IMR-90 (cell line): ENCODE measurements at places on chromosomes 3 and 15. TPM values are rescaled to one million over a fixed set of nuclear protein-coding genes. Genes with fewer than 3 reads are reported as not detected.

The SIDT1 gene
- total RNA-seq = not detected in 2 replicates

The CIB2 gene
- 2.2 and 2.5 TPM in 2 replicates for total RNA-seq

DNA sequence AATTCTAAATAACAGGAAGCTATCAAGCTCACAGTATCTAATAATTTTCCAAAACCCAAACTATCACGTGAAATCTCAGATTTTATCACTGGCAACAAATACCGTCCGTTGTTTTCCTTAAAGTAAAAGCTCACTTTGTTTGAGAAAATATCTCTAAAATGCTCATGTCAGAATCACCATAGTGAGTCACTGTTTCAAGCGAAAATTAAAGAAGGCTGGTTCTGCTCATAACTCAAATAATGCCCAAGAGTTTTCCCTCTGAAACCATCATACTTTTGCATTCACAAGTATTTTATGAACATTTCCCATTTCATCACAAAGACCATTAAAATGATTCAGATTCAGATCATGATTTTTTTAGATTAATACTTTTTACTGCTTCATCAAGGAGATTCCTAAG, 50.6 kb downstream of the TBL1XR1 start:
- H3K4me3 ChIP-seq = no peak overlapping the region
- no peaks in the 10 kb centered on the region for H3K27me3 ChIP-seq
- H3K36me3 ChIP-seq = no peaks in the 10 kb centered on the region
- no peak overlapping the region for H3K27ac ChIP-seq
- peaks cover 16% of the 10 kb centered on the region for H3K4me1 ChIP-seq

The CLDN1 gene
- total RNA-seq = 4.7 and 7.2 TPM in 2 replicates

DNA sequence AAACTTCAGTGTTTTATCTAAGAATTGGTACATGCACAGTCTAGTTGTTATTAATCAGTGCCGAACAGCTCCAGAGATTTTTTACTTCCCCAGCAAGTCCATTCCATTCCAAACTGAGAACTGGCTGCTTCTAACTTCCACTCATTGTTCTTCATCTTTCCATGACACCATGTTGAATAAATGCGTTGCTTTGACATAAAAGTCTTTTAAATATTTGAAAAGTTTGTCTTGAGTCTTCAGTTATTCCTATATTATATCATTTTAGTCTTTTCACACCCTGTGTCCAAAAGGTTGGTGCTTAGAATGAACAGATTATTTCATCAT, 65.4 kb downstream of the CMSS1 start:
- no peak overlapping the region for H3K4me3 ChIP-seq
- no peak for DNase-seq
- H3K4me1 ChIP-seq = no peaks in the 10 kb centered on the region

GRCh38 chr3:29590461-29590860, 309.6 kb downstream of the RBMS3 start:
- no peaks in the 10 kb centered on the region for H3K27me3 ChIP-seq
- no peaks in the 10 kb centered on the region for H3K4me1 ChIP-seq
- no peak overlapping the region for H3K4me3 ChIP-seq
- H3K36me3 ChIP-seq = no peaks in the 10 kb centered on the region

- no peaks in the 10 kb centered on the region for H3K36me3 ChIP-seq
- peaks cover 7% of the 10 kb centered on the region for H3K27me3 ChIP-seq
- no peak for DNase-seq
- no peaks in the 10 kb centered on the region for H3K4me1 ChIP-seq
- no peak overlapping the region for H3K27ac ChIP-seq
Measured at GRCh38 chr3:187150599-187150998, 11.3 kb upstream of the RPL39L start.

GRCh38 chr3:42504334-42505127, 2.1 kb downstream of the VIPR1 start:
- no peak for DNase-seq
- H3K27me3 ChIP-seq = peaks cover 61% of the 10 kb centered on the region
- no peak overlapping the region for H3K4me3 ChIP-seq
- H3K4me1 ChIP-seq = no peaks in the 10 kb centered on the region

DNA sequence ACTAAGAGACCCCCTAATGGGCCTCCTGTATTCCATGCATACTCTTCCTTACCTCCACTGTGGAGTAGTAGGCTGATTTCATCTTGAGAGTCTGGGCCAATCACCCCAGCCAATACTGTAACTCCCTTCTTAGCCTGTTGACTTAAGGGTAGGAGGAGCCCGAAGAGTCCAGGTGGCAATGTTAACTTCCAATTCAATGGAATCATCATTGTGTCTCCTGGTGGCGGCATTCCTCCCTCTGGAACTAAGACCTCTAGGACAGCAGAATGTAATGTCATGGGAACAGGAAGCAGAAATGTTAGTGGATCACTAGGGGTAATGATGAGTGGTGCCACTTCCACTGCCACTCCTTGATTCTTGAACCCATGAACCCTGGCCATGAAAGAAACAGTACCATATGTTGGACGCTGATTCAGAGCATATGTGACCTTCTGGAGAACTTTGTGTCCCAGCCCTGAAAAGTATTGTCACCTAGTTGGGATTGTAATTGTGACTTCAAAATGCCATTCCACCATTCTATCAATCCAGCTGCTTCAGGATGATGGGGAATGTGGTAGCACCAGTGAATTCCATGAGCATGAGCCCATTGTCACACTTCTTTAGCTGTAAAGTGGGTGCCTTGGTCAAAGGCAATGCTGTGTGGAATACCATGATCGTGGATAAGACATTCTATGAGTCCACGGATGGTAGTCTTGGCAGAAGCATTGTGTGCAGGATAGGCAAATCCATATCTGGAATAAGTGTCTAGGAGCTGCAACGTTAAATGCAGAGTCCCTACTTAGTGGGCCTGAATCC, 24.9 kb downstream of the NAALADL2 start:
- no peak for DNase-seq
- no peak overlapping the region for H3K27ac ChIP-seq
- no peak overlapping the region for H3K4me3 ChIP-seq

- no peak overlapping the region for H3K4me3 ChIP-seq
- DNase-seq = peak; percentile 10
- no peaks in the 10 kb centered on the region for H3K27me3 ChIP-seq
- H3K27ac ChIP-seq = no peak overlapping the region
- peaks cover 17% of the 10 kb centered on the region for H3K36me3 ChIP-seq
Measured at GRCh38 chr3:75737831-75738493, 47.4 kb downstream of the ZNF717 start.

DNA sequence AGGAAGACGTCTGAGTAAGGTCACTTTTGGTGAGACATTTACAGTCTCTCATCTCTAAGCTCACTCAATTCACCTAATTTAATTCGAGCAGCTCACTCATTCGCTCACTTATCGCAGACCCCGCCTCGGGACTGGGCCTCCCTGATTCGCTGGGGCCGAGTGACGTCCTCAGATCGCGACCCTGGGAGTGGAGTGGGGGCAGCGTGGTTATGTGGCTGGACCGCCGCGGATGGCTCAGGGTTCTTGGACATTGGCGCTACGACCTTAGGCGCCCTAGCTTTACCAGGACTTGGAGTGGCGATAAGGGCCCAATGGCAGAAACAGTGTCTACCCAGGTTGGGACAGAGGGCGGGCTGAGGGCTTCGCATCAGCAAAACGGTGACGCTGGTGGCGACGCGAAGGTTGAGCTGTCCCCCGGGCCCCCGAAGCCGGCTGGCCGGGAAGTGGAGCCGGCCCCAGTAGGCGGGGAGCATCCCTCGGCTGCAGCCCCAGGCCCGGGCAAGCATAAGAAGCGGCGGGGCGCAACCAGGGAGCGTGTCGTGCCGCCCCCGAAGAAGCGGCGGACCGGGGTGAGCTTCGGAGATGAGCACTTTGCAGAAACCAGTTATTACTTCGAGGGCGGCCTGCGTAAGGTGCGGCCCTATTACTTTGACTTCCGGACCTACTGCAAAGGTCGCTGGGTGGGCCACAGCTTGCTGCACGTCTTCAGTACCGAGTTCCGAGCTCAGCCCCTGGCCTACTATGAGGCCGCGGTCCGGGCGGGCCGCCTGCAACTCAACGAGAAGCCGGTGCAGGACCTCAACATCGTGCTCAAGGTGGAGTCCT, at the start of gene RPUSD2:
Gene RPUSD2 (plus strand): TSS at position 171 of the 825 bp plus-strand sequence. CDS start 39 bp downstream, at position 210.
- H3K27ac ChIP-seq = peak within 1 kb of the TSS; percentile 78
- no peaks in the 10 kb centered on the region; the same call in 1 of the 2 replicates for H3K4me1 ChIP-seq
- no peaks in the 10 kb centered on the region for H3K27me3 ChIP-seq
- peaks cover 16% of the 10 kb centered on the region for H3K36me3 ChIP-seq
- DNase-seq = peak; percentile 89

GRCh38 chr3:193378706-193379105, at the start of gene ATP13A5:
Gene ATP13A5, minus strand, starts transcription at chr3:193378753. Its CDS starts 28 bp downstream, at chr3:193378725.
- no peaks in the 10 kb centered on the region for H3K27me3 ChIP-seq
- no peaks in the 10 kb centered on the region for H3K36me3 ChIP-seq
- no peak within 1 kb of the TSS for H3K27ac ChIP-seq
- H3K4me3 ChIP-seq = no peak within 1 kb of the TSS
- DNase-seq = no peak

- DNase-seq = no peak
- H3K4me3 ChIP-seq = no peak overlapping the region
- no peak overlapping the region for H3K27ac ChIP-seq
- H3K36me3 ChIP-seq = no peaks in the 10 kb centered on the region
Measured at GRCh38 chr3:135145581-135145980, 350.5 kb downstream of the EPHB1 start.

The TERC gene
- 17.8 and 57.0 TPM in 2 replicates for total RNA-seq

GRCh38 chr3:49606427-49606826, 52.1 kb downstream of the BSN start:
- H3K27ac ChIP-seq = no peak overlapping the region
- peaks cover 5% of the 10 kb centered on the region; the same call in 1 of the 2 replicates for H3K27me3 ChIP-seq
- H3K4me3 ChIP-seq = no peak overlapping the region
- DNase-seq = no peak

The KLHDC8B gene
- total RNA-seq = 16.1 and 16.5 TPM in 2 replicates

GRCh38 chr3:161412123-161412522, 40.8 kb upstream of the SPTSSB start:
- no peak for DNase-seq
- H3K4me1 ChIP-seq = peaks cover 8% of the 10 kb centered on the region
- no peaks in the 10 kb centered on the region for H3K36me3 ChIP-seq
- no peaks in the 10 kb centered on the region for H3K27me3 ChIP-seq
- no peak overlapping the region for H3K4me3 ChIP-seq

DNA sequence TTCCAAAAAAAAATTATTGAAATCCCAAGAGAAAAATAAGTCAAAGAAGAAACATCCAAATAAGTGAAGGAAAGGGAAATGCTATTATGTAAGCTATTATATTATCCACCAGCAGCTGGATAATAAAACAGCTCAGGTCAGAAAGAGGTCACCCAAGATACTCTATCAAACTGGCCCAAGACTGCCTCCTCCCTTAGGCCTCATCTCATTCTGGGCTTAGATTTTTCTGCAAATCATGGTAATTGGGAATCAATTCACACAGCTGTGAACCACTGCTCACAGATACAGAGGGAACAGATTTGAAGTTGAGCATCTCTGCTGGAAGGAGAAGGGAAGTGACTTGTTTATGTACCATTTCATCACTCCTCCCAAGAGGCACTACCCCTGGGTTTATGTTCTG, 294.6 kb upstream of the DPPA4 start:
- no peaks in the 10 kb centered on the region for H3K4me1 ChIP-seq
- H3K4me3 ChIP-seq = no peak overlapping the region
- H3K27ac ChIP-seq = no peak overlapping the region

The C3orf62 gene
- 0.83 and 0.90 TPM in 2 replicates for total RNA-seq

DNA sequence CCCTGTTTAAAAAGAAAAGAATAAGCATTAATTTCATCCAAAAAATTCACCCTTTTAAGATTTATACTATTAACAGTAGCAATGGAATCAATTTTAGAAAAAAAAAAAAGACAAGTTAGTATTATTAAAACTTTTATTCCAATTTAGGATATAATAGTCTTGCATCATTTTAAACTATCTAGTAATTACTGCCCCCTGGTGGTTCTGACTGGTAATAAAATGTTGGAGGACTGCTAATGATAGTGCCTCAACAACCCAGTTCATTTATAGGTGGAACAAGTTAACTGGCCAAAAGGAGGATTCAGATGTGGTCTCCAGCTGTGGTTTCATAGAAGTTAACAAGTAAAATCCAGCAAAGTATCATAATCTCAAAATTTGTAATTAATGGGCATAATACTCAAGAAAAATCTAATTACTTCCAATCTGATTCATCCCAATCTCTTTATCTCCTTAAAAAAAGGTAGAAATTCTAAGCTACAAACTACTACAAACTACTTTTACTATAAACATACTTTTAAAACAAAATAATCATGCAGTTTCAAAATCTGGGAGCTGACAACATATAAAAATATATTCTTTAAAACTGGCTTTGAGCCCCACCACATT, 30.7 kb upstream of the WDR49 start:
- H3K4me1 ChIP-seq = no peaks in the 10 kb centered on the region
- H3K27ac ChIP-seq = no peak overlapping the region
- no peaks in the 10 kb centered on the region for H3K27me3 ChIP-seq
- peaks cover 3% of the 10 kb centered on the region for H3K36me3 ChIP-seq

The UQCRC1 gene
- 952 and 1,365 TPM in 2 replicates for total RNA-seq

The HDAC11 gene
- 6.1 and 9.1 TPM in 2 replicates for total RNA-seq

DNA sequence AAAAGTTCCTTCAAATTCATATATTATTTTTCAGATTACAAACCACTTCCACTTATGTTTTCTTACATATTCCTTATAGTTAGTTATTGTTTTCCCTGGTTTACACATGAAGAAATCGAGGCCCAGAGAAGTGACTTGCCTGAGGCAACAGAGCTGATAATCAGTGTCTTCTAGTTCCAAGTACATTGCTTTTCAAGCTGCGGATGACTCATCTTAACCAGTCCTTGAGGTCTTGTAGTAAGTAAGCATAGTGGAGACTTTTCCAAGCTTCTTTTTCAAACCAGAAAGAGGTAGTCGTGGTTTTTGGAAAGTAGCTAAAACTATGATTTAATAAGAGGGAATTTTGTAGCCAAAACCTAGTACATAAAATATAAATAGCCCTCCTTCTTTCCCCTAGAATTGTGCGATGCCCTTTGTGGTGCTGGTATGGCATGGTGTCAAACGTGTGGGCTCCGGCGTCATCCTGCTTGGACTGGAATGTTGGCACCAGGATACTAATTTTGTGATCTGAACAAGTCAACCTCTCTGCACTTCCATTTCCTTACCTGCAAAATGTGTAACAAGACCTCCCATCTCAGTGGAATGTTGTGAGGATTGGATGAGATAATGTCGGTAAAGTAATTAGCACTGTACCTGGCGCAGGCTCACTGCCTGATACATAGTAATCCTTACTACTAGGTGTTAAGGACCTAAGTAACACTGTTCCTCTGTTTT, 19.0 kb upstream of the DLG1 start:
- peak; percentile 95 for DNase-seq
- no peaks in the 10 kb centered on the region for H3K36me3 ChIP-seq
- no peak overlapping the region for H3K4me3 ChIP-seq
- H3K4me1 ChIP-seq = peaks cover 4% of the 10 kb centered on the region
- H3K27ac ChIP-seq = no peak overlapping the region

The C3orf20 gene
- not detected in 2 replicates for total RNA-seq

DNA sequence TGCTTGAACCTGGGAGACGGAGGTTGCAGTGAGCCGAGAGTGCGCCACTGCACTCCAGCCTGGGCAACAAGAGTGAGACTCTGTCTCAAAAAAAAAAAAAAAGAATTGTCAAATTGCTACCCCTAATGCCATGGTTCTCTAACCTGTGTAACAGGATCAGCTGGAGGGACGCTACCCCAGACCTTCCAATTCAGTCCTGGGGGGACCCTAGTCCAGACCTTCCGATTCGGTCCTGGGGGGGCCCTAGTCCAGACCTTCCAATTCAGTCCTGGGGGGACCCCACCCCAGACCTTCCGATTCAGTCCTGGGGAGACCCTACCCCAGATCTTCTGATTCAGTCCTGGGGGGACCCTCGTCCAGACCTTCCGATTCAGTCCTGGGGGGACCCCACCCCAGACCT, 29.8 kb upstream of the MUC20 start:
- H3K4me1 ChIP-seq = peaks cover 9% of the 10 kb centered on the region
- DNase-seq = no peak
- H3K27me3 ChIP-seq = no peaks in the 10 kb centered on the region
- H3K36me3 ChIP-seq = peaks cover 26% of the 10 kb centered on the region
- H3K4me3 ChIP-seq = no peak overlapping the region
